ENCODE measurements at places on chromosomes 7 and 10.

DNA sequence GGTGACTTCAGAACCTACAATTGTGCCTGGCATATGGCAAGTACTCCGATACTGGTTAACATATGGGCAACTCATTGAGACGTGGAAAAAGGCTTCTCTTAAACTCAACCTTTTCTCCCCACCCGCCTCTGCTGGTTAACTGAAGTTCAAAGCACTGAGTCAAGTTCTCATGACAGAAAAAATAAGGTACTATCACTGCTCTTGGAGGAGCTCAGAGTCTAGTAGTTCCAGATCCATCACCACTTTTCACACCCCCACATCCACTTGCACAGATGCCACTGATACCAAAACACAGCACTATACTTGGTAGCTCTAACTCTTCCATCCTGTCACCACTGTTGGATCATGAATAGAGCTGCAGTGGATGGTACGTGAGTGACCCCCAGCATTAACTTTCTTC lies 36.2 kb downstream of the CCDC6 start:
- DNase-seq: no peak

DNA sequence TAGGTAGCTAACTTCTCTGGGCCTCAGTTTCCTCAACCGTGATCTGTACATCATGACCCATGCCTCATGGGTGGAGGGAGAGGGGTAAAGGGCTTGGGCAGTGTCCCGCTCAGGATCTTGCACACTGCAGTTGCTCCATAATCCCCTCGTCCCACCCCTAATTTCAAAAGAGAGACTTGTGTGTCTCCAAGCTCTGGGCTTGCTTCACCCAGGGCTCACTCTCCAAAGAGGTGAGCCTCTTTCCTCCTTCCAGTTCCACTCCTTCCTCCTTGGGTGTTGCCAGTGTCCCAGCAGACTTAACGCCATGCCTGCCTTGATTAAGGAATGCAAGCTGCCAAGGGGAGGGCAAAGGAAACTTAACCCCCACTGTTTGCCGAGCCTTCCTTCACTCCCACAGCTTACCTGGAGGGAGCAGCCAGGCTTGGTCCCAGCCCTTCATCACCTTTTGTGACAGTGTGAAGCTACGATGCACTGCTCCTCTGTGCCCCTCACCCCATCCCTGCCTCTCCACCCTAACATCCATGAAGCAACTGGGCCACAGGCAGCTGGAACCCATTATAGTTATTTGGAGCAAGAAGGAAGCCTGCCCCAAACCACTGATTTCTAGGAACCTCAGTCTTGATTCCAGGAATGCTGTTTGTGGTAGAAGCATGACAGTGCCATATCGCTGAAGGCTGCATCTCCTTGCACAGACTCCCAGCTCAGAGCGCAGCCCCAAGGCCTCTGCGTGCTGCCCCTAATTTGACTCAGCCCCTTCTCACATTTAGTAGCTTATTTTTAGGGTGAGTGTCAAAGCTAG lies 363.3 kb downstream of the TNS3 start:
- DNase-seq: no peak

DNA sequence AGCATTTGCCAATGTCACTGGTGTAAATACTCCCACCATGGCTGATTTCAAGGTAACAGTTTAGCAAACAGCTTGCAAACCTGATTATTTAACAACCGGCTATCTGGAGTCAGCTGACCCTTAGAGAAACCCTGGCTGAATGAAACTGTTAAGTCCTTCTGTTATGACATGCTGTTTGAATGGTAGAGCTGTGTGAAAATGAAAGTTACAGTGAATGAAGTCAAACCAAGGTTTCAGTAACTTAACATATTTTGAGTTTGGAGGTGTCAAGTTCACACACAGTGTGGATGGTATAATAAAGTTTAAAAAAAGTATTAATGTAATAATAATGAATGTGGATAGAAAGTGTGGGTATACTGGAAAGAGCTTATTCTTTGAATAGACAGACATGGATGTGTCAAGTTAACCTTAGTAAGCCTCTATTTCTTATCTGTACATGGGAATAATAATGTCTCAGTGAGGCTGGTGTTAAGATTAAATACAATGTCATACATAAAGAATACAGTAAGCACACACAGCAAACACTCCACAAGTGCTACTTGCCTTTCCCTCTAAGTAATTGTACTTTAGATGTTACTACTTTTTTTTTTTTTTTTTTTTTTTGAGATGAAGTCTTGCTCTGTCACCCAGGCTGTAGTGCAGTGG lies 150.4 kb downstream of the TAX1BP1 start:
- no peak for DNase-seq

GRCh38 chr7:157767506-157768197 lies 430.8 kb downstream of the DNAJB6 start:
- DNase-seq: no peak

DNA sequence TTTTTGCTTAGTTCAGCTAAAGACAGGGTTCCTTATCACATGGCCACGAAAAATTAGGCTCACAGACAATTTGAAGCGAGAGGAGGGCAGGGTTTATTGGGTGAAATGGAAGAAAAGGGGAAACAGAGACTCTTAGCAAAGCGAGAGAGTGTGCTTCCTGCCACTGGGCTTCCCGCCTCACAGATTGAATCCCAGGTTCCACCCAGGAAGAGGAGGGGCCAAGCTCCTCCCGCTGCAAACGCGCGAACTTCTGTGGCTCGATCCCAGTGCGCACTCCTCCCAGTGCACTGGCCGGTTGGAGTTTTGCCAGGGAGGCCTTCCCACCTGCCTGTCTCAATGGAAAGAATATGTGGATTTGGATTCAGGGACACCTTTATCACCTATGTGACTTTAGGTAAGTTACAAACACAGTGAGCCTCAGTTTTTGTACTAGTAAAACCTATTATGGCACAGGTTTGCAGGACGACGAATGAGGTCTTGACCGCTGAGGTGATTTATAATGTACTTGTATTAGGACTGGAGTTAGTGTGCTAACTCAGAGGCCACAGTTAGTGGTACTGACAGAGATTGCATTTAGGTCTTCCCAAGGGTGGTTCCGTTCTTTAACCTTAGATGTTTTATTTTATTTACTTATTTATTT lies 48.5 kb upstream of the SP8 start:
- no peak for DNase-seq

GRCh38 chr10:86688398-86688921 lies 20.1 kb downstream of the LDB3 start:
- no peak for DNase-seq

- no peak for DNase-seq
These were observed 156.0 kb downstream of the GLI3 start for GRCh38 chr7:42080841-42081586.

- no peak for DNase-seq
These were observed 44.5 kb upstream of the HSPB1 start for GRCh38 chr7:76257973-76258372.

GRCh38 chr7:90693939-90694338 lies 97.8 kb downstream of the CDK14 start:
- DNase-seq: no peak

DNA sequence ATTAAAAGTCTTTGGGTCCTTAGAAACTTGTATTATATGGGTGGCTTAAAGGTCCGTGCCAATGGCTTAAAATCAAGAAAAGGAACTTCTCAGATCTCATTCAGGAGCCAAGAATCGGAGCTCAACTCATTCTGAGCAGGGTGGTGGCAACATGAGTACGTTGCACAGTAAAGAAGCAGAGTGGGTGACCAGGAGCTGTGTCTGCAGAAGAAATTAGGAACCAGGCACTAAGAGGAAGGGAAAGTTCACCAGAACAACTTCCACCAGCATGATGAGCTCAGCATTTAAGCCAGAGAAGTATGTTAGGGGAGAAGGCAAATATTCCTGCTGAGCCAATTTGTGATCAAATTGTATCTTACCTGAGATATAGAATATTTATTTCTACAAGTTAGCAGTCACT lies 236.0 kb upstream of the NRP1 start:
- DNase-seq: no peak

DNA sequence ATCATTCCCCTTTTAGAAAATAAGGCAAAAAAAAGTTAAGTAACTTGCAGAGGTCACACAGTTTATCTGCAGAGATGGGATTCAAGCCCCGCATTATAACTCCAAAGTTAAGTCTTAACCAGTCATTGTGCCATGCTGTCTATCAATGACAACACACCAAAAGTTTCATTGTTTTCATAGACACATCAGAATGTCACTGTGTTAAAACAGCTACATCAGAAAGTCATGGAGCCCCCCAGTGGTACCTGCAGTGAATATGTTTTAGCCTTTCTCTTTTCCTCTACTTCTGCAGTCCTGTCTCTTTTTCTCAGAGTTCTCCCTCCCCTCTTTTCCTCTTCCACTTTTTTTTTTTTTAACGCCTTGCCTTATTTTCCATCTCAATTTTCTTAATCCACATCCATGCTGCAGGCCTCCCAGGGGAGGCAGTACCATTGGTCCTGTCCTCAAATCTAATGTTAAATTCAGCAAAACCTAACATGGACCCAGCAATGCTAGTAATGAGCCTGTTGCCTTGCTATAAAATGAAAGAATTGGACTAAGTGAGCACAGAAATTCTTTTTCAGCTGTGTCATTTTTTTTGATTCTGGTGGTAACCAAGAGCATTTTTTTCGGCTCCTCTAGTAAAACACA lies 3.8 kb upstream of the NRCAM start:
- DNase-seq: no peak

DNA sequence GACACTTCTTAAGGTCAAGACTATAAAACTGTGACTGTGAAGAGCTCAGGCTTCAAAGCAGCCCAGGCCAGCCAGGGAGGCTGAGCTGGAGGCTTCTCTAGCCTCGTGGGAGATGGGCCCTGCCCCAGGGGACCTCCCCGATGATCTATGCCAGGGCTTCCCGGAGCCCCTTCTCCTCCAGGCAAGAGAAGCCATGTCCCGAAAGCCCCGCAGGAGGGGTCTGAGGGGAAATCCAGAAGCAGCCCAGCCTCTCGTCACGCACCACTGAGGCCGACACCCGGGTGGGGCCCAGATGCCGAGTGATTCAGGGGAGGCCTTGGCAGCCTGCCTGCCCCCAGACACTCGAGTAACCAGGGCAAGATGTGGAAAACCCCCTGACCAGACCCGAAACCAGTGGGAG lies 63.7 kb downstream of the PROSER2 start:
- no peak for DNase-seq

DNA sequence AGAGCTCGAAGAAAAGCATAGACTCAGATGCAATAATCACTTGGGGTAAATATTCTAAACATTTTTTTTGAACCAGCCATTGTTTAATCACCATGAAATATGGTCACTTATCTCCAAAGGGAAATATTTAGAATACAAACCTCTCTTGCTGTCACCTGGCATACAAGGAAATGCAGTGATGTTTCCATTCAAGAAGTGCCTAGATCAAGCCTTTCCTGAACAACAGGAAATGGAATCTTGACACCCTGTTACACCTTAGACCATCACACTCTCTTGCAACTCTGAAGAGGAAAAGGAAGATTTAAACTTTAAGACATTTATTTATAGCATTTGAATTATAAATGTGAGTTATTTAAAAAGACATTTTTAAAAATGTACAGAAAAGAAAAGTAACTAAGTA lies 263.0 kb upstream of the BMPER start:
- DNase-seq: no peak

Data from RWPE2 (cell line).